ENCODE measurements at places on chromosomes 3 and 15. TPM values are rescaled to one million over a fixed set of nuclear protein-coding genes. Genes with fewer than 3 reads are reported as not detected.

GRCh38 chr3:73179601-73180000 is 118.1 kb downstream of the EBLN2 start:
- H3K27ac ChIP-seq, result no peak overlapping the region
- DNase-seq, result no peak
- no peak overlapping the region for H3K4me3 ChIP-seq

The ZNF80 gene
- total RNA-seq, result 0.16 TPM

DNA sequence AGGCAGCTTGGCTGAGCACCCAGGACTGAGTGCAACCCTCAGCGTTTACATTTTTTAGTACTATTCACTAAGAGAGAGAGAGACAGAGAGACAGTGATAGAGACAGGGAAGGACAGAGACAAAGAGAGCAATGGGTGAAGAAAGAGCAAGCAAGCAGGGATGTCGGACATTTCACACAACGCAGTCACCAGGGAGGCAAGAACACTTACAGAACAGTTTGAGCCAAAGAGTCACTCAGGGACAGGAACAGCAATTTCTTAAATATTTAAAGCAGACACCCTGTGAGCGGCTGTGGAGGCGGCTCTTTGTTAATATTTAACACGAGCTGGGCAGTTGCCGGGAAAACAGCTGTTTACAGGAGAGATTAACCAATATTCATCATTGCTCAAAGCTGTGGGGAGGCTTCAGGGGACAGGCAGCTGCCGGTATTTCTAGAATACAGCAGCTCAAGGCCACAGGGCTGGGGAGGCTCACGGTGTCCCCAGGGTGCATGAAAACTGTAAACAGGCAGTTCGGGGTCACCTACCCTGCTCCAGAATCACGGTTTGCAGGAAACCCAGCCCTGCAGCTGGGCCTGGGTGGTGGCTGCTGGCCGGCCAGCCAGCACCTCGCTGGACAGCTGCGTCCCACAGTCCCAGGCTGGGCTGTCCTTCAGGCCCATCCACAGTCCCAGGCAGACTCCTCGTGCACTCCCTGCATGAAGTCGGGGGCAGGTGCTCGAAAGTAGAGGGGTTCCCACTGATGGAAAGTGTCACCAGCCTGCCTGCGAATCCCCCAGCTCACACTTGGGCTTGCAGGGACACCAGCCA is 38.8 kb upstream of the PCSK6 start:
- H3K36me3 ChIP-seq, result no peaks in the 10 kb centered on the region
- no peaks in the 10 kb centered on the region for H3K27me3 ChIP-seq
- no peak overlapping the region for H3K4me3 ChIP-seq

- no peaks in the 10 kb centered on the region for H3K4me1 ChIP-seq
- no peak overlapping the region for H3K27ac ChIP-seq
- H3K27me3 ChIP-seq, result no peaks in the 10 kb centered on the region
- no peak for DNase-seq
- no peaks in the 10 kb centered on the region for H3K36me3 ChIP-seq
Measured at GRCh38 chr3:10517627-10518026, 12.2 kb upstream of the ATP2B2 start.

DNA sequence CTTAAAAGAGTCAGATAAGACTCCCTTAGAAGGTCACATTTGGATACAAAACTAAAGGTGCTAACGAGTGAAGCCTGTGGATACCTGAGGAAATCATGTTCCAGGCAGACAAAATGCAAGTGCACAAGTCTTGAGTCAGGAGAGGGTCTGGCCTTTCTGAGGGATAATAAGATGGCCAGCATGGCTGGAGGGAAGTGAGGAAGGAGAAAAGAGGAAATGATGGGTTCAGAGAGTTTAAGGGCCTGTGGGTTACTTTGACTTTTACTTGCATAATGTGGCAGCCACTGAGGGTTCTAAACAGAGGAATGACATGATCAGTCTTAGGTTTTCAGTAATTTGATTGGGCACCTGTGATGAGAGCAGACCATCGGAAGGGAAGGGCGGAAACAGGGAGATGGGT is 3.5 kb upstream of the ROPN1B start:
- peaks cover 5% of the 10 kb centered on the region for H3K27me3 ChIP-seq
- DNase-seq, result no peak
- no peak overlapping the region for H3K4me3 ChIP-seq
- no peak overlapping the region for H3K27ac ChIP-seq

- peak; percentile 49 for DNase-seq
- H3K4me1 ChIP-seq, result no peaks in the 10 kb centered on the region
- H3K36me3 ChIP-seq, result no peaks in the 10 kb centered on the region
- H3K4me3 ChIP-seq, result no peak overlapping the region
Measured at GRCh38 chr3:9500108-9501050, 53.2 kb downstream of the LHFPL4 start.
